ENCODE measurements at places on chromosomes 16 and 17.

DNA sequence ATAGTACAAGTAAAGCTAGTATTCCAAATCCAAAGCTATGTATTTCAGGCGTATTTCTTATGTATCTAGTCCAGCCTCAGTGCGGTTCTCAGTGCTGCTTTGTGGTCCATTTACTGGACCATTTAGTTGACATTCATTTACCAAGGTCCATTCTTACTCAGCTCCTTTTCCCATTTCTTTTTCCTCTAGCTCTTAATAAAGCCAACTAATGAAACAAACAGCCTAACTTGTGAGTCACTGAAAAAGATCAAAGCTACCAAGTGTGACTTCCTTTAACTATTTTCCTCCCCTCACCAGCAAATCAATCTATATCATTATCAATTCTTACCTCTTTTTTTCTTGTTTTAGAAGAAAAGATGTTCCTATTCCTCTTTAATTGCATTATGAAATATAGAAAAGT, 64.0 kb downstream of the CYB561 start:
- DNase-seq: no peak

GRCh38 chr17:76405967-76406647, 21.7 kb downstream of the SPHK1 start:
- DNase-seq: no peak

DNA sequence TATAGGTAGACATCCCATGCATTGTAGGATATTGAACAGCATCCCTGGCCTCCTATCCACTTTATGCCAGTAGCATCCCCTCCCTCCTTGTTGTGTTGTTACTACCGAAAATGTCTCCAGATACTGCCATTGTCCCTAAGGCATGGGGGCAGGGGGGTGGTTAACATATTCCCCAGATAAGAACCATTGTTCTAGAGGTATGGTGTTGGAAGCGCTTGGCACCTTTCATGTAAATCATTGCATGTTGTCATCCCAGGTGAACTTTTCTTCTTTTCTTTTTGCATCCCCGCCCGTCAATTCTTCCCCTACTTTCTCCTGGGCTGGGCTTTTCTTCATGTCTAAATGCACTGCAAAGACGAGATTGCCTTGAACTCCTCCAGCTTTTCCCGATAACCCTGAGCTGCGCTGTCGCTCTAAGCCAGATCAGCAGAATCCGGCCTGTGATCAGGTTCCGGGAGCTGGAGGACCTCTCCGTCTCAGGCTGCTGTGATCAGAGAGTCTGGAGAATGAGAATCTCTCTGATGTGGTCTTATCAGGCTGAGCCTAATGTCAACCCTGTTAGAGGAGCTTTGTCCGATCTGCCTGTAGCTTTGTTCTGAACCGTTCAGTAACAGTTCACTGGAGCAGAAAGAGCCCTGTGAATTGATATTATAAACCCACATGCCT, 76.2 kb downstream of the RBFOX1 start:
- no peak for DNase-seq

- DNase-seq: no peak
These were observed 587.1 kb downstream of the WWOX start for GRCh38 chr16:78686601-78687000.

DNA sequence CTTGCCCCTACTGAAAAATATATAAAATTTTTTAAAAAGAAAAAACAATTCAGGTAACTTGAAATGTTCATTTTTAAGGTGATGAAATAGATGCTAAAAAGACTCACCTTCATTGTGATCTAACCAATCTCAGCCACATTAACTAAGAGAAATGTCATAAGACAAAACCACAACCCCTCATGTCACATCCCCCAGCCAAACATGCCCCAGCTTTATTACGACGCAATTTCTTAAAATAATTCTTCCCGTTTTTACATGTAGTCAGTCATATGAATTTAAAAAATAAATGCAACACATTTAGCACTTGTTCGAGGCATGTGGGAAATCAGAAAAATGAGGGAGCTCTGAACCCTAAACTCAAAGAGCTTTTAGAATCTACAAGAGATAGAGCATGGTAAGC, 9.5 kb downstream of the AMFR start:
- no peak for DNase-seq

DNA sequence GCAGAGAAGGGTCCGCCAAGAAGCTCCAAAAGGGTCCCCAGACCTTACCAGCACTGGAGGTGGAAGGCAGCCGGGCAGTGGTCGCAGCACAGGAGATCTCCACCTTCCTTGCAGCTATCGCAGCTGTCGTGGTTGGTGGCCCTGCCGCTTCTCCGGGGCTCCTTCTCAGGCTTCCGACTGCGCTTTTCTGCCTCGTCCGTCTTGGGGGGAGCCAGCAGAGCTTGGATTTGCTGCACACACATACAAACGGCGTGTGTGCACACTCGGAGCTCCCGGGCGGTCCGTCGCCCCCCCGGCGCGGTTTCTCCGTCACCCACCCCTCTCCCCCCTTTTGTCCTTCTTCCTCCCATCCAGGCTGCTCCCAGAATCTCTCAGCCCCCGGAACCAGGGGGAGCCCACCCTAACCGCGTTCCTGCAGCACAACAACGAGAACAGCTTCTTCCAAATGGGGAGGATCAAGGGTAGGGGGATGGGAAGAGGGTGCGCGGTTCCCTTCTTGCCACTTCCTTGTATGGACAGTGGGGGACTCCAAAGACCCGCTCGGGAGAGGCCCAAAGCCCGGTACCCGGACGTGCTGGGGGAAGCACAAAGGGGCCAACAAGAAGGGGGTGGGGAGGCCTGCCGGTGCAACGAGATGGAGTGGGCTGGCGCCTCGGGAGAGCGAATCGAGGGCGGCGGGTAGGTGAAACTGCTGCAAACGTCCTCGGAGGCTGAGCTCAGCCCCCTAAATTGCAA, 1.1 kb downstream of the PHF12 start:
- DNase-seq: peak; percentile 35

DNA sequence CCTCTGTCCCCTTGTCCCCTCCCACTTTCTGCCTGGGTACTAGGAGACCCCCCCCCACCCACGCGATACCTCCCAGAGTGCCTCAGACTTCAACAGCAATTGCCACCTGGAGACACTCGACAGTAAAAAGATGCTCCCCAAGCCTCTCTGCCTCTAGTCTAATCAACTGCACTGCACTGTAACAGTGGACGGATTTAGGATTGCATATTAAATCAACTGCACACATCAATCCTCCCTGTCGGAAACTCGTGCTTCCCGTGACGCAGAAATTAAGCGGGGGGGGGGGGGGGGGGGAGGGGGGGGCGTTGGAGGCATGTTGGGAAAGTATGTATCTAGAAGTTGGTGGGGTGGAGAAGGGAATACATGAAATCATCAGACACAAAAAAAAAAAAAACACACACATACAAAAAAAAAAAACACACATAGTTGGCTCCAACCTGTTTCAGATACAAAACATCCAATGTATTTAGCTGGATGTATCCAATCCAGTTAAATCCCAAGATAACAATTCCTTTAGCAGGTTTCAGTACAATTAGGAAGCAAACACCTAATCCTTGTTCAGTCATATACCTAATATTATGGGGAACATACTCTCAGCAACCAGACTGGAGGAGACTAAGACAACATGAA, 29.7 kb downstream of the FAM222B start:
- DNase-seq: no peak

DNA sequence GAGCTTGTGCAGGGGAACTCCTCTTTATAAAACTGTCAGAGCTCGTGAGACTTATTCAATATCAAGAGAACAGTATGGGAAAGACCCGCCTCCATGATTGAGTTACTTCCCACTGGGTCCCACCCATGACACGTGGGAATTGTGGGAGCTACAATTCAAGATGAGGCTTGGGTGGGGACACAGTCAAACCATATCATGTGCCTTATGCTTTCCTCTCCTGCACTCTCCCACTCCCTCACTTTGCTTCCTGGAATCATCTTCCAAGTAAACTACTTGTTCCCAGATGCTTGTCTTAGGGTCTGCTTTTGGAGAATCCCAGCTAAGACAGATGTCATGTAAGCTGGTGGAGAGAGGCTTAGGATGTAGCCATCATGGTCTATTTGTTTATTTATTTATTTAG, 271.2 kb downstream of the HAPSTR1 start:
- DNase-seq: no peak

- no peak for DNase-seq
These were observed 124.2 kb upstream of the SMURF2 start for GRCh38 chr17:64786337-64786736.

- DNase-seq: no peak
These were observed 22.8 kb downstream of the CPNE2 start for GRCh38 chr16:57115168-57115513.

- DNase-seq: no peak
These were observed 75.8 kb upstream of the METTL9 start for GRCh38 chr16:21523411-21524067.

DNA sequence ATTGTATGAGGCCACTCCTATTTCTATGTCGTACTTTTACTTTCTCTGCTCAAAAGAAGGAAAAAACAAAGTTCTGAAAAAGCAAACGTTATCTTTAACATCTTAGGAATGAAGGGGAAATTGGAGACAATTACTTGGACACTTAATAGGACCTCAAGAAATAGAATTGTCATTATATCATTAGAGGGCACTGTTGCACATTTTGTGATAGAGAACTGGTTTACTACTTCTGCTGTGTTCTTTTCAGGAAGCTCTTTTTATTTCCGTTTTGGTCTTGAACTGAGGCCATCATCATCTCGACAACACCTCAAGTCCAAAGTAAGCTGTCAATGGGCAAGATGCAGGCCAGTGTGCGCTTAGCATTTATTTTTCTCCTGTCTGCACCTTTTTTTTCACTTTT, 14.6 kb downstream of the COG4 start:
- peak; percentile 44 for DNase-seq

- DNase-seq: no peak
These were observed 16.7 kb downstream of the KCNJ16 start for GRCh38 chr17:70091696-70092095.

GRCh38 chr17:18987230-18987610, 17.3 kb downstream of the FAM83G start:
- DNase-seq: no peak

- DNase-seq: no peak
These were observed 43.9 kb downstream of the NKD1 start for GRCh38 chr16:50591800-50592771.

Measured in CD4-positive, alpha-beta T cell treated with Interleukin-15 for 4 hours (primary cell).